Activated CD4-positive, alpha-beta T cell treated with anti-CD3 and anti-CD28 coated beads, Interleukin-2, amount 10 ng/mL, durations not matched to agents 24 days and 14 days (primary cell): ENCODE measurements at places on chromosomes 7 and 10. TPM values are rescaled to one million over a fixed set of nuclear protein-coding genes. Genes with fewer than 3 reads are reported as not detected.

DNA sequence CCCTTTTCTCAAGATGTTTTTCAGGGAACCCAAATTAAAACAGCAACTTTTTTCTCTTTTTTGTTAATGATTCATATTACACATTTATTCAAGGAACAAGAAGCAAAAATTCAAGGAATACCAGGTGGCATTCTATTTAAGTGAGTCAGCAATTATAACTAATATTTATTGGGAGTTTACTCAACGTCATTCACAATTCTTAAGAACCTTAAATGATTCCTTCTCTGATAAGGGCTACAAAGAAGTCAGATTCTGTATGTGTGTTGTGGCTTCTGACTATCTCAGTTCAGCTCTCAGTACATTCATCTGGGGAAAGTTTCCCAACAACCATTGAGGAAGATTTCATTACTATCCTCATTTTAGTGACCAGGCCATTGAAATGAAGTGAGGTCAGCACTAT lies 470.7 kb upstream of the AKR1E2 start:
- H3K4me3 ChIP-seq = no peak overlapping the region
- DNase-seq = no peak
- peaks cover 9% of the 10 kb centered on the region for H3K4me1 ChIP-seq
- H3K27me3 ChIP-seq = peaks cover 22% of the 10 kb centered on the region

The PARG gene
- total RNA-seq = 35.1 and 39.2 TPM in 2 replicates

DNA sequence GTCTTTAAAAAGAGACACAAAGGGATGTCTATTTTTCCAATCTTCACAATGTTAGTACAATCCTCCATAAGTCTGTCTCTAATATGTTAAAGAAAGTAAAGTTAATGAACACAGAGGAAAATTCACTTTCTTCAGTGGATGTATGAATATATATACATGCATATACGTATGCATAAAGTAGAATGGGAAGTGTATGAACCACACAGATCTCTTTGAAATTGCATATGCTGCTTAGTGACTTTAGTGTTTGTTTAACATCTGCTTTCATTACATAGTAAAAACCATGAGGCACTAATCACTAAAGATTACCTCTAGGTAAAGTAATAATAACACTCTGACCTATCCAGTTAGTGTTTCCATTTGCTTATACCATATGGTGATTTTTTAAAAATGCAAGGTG lies 451.2 kb downstream of the SEMA3D start:
- H3K4me3 ChIP-seq = no peak overlapping the region
- no peaks in the 10 kb centered on the region for H3K36me3 ChIP-seq
- no peaks in the 10 kb centered on the region for H3K4me1 ChIP-seq
- DNase-seq = no peak
- H3K27ac ChIP-seq = no peak overlapping the region

The PNLIPRP1 gene
- total RNA-seq = not detected in 2 replicates

DNA sequence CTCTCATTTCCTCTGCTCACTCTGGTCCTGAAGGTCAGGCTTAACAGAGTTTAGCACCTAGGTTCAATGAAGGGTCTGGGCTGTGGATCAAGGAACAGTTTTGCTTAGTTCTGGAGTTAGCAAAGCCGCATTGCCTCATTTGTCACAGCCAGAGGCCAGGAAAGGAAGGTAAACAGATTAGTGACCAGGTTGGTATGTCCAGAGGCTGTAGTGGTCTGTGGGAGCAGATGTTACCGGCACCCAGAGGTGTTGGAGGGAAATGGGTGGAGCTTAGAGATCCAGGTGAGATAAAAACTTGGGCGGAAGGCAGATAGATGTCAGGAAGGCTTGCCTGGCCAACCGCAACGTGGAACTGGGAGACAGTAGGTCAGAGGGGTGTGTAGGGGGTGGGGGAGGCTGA lies 36.6 kb upstream of the ZMIZ2 start:
- peak overlapping the region; percentile 14 for H3K27ac ChIP-seq
- H3K4me3 ChIP-seq = no peak overlapping the region
- peaks cover 17% of the 10 kb centered on the region for H3K36me3 ChIP-seq
- peaks cover 5% of the 10 kb centered on the region for H3K4me1 ChIP-seq
- no peak for DNase-seq
- H3K27me3 ChIP-seq = no peaks in the 10 kb centered on the region

The MMP21 gene
- total RNA-seq = 0.14 TPM in 1 of 2 replicates, not detected in the other

- H3K27me3 ChIP-seq = peaks cover 10% of the 10 kb centered on the region
- H3K4me3 ChIP-seq = peak overlapping the region; percentile 5
- no peak overlapping the region for H3K27ac ChIP-seq
Observed at GRCh38 chr7:106598663-106599342, 62.2 kb downstream of the CCDC71L start.

- DNase-seq = no peak
- H3K4me3 ChIP-seq = no peak overlapping the region
- no peak overlapping the region for H3K27ac ChIP-seq
Observed at GRCh38 chr7:33195264-33195663, 65.9 kb downstream of the BBS9 start.

The CRHR2 gene
- total RNA-seq = not detected in 2 replicates

DNA sequence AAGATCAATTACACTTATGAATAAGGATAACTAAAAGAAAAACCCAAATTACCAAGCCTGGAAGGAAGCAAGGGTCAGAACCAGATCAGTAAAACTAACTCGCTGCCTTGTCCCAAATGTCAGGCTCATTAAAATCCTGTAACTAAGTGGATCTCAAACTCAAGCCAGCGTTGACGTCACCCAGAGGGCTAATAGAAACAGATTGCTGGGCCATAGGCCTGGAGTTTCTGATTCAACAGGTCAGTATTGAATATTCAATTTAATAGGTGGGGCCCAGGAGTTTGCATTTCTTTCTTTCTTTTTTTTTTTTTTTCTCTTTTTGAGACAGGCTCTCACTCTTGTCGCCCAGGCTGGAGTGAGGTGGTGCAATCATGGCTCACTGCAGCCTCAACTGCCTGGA lies 397.0 kb downstream of the CALN1 start:
- H3K27me3 ChIP-seq = no peaks in the 10 kb centered on the region
- H3K4me3 ChIP-seq = no peak overlapping the region
- no peak overlapping the region for H3K27ac ChIP-seq
- H3K4me1 ChIP-seq = no peaks in the 10 kb centered on the region
- H3K36me3 ChIP-seq = no peaks in the 10 kb centered on the region

DNA sequence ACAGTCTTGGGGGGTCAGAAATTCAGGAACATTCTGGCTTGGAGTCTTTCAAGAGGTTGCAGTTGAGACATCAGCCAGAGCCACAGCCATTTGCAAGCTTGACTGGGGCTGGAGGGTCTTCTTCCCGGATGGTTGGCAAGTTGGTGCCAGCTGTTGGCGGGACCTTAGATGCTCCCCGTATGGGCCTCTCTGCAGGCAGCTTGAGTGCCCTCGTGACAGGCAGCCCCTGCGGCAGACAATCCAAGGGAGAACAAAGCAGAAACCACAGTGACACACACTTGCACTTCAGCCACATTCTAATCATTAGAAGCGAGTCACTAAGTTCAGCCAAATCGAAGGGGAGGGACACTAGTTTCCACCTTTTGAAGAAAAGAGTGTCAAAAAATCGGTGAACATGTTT lies 59.4 kb upstream of the MXI1 start:
- peaks cover 65% of the 10 kb centered on the region for H3K27me3 ChIP-seq
- H3K4me3 ChIP-seq = no peak overlapping the region
- peaks cover 9% of the 10 kb centered on the region for H3K4me1 ChIP-seq

DNA sequence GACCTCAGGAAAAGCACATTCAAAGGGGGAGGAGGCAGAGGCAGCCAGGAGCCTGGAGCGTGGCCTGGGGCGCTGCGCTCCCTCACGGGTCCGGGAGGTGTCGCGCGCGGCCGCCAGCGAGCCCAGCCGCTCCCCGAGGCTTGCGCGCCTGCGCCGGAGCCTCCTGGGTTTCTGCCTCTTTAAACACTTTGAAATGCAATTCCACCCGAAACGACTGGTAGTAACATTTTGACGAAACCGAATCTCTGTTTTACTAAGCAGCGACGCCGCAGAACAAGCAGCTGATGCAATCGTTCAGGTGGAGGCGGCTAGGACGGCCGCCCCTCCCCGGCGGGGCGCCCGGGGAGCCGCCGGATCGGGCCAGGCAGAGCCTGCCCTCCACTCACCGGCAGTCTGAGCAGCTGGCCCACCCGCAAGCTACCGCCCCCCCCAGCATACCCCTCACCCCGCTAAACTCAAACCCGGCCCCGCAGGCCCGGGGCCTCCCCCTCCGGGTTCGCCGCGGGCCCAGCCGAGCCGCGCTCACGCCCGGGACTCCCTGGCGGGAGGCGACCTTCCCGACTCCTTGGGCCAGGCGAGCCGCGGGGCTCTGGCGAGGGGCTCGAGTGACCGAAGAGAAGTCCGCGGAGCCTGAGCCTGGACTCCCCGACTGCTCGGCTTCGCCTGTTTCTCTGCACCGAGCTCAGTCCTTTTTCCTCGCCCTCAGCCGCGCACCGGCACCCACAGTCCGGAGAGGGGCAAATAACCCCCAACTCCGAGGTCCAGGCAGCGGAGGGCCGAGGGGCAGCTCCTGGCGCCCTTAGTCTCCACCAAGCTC lies 3.2 kb downstream of the MKX start:
- peak; percentile 94 for DNase-seq
- peaks cover 20% of the 10 kb centered on the region for H3K4me1 ChIP-seq
- peaks cover 67% of the 10 kb centered on the region for H3K27me3 ChIP-seq
- peak overlapping the region; percentile 29 for H3K27ac ChIP-seq
- H3K4me3 ChIP-seq = peak overlapping the region; percentile 69

The LRRC17 gene
- total RNA-seq = not detected in 2 replicates

DNA sequence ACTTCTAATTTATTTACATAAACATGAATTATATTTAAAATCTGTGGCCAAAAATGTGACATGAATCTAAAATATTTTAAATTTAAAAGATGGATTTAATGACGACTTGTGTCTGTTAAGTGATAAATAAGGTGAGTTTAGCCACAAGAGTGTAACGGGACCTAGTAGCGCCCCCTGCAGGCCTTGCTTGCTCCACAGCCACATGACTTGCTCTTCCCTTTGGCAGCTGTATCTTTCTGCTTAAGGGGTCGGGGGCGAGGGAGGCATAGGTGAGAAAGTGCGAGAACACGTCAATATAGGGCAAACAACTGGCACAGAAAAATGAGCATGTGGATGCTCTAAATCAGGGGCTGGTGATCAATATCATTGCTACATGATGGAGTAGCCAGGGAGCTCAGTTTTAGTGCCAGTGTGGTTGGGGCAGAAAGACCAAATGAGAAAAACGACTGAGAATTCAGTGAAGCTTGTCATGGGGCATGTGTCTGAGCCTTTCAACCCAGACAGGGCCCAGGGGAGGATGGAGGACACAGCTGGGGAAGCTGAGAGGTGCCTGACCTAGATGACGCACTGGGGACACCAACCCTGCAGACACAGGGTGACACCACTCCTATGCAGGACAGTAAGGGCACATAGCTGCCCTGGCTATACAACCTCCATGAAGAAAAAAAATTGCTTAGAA lies 49.8 kb downstream of the PAXIP1 start:
- peaks cover 3% of the 10 kb centered on the region for H3K4me1 ChIP-seq
- H3K27me3 ChIP-seq = no peaks in the 10 kb centered on the region
- H3K4me3 ChIP-seq = no peak overlapping the region

The GPNMB gene
- 0.95 and 1.3 TPM in 2 replicates for total RNA-seq

- DNase-seq = no peak
- H3K4me1 ChIP-seq = no peaks in the 10 kb centered on the region
- no peak overlapping the region for H3K4me3 ChIP-seq
Observed at GRCh38 chr10:124394583-124394982, 24.1 kb downstream of the OAT start.

The ANXA8L1 gene
- not detected in 2 replicates for total RNA-seq

- peak overlapping the region; percentile 88 for H3K27ac ChIP-seq
- peak; percentile 86 for DNase-seq
- H3K36me3 ChIP-seq = peaks cover 19% of the 10 kb centered on the region
- peaks cover 32% of the 10 kb centered on the region for H3K4me1 ChIP-seq
Observed at GRCh38 chr10:17216217-17216900, 11.7 kb upstream of the VIM start.

DNA sequence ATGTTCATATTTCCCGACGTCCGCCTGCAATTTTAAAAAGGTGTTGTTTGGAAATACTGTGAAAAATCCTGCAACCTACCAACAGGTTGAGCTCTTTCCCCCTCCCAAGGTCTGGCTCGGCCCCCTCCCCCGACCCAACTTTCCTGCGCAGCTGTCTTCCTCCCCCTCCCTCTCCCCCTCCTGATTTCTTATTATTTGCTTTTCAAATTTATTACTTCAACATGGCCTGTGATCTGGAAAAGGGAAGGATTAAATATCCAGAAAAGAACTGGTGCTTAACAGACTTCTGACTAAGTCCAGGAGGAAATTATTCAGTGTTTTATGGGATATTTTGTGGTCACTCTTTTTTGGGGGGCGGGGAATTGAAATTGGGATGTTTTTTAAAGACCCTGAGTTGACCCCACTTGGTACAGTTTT lies 2.4 kb downstream of the ARID5B start:
- H3K4me1 ChIP-seq = peaks cover 33% of the 10 kb centered on the region
- H3K36me3 ChIP-seq = peaks cover 23% of the 10 kb centered on the region
- no peak for DNase-seq
- H3K4me3 ChIP-seq = peak overlapping the region; percentile 92
- no peaks in the 10 kb centered on the region for H3K27me3 ChIP-seq
- peak overlapping the region; percentile 95 for H3K27ac ChIP-seq

DNA sequence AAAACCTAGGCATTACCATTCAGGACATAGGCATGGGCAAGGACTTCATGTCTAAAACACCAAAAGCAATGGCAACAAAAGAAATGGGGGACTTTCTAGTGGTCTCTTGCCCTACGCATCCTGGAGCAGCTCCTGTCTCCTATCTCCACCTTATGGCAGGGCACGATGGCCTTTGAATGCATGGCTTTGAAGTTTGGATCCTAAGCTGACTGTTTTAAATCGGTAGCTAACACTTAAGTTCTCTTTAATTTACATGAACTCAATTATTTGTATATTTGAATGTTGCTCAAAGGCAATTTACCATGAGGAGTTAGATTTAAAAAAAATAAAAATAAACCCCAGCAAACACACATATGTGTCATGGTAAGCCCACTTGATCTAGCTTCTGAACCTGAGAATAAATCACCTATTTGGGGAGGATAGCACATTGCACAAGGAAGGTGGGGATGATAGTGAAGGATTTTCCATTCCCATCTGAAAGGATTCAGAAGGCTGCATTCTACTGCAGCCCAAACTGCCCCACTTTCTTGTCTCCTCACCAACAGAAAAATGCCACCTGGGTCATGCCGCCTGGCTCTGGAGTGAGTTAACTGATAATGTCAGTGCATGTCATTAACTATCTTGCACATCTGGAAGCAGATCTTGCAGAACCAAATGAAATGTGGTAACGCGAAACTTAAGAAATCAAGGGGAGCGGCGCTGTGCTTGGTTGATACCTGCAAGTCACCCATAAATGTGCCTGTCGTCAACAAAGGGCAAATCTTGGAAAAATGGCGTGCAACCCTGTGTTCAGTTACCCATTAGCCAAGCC lies 12.4 kb downstream of the KLF6 start:
- peaks cover 39% of the 10 kb centered on the region for H3K4me1 ChIP-seq
- H3K27me3 ChIP-seq = no peaks in the 10 kb centered on the region
- no peak for DNase-seq
- no peak overlapping the region for H3K4me3 ChIP-seq

The FOXK1 gene
- total RNA-seq = 36.6 TPM in 2 replicates

The ELAPOR2 gene
- total RNA-seq = 1.9 and 2.1 TPM in 2 replicates

DNA sequence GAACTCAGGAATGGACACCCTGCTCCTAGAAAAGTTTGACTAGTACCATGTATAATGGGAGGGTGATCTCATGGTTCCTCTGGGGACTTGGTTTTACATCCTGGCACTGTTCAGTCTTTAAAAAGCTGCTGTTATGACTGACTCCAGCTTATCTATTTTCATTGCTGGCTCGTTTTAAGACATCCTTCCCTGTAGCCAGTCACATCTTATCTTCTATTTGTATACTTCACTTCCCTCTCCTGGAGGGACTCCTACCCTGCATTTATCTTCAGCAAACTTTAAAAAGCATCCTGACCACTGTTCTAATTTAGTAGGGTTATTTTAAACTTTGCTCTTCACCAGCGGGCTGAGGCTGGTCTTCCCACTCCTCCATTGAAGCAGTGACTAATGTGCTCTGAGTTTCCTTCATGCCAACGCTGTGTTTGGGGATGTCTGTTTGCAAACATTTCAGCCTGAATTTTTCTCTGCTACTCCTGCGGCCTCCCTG lies 72.9 kb upstream of the ARMC3 start:
- no peaks in the 10 kb centered on the region for H3K36me3 ChIP-seq
- no peaks in the 10 kb centered on the region for H3K4me1 ChIP-seq
- no peak for DNase-seq
- H3K27ac ChIP-seq = no peak overlapping the region
